Left ventricle myocardium inferior (tissue), 1 donor: ENCODE measurements at places on chromosomes 2 and 18. TPM values are rescaled to one million over a fixed set of nuclear protein-coding genes. Genes with fewer than 3 reads are reported as not detected.

STPG4 gene
- not detected for total RNA-seq

ZNF396 gene
- 0.71 TPM for total RNA-seq

DNA sequence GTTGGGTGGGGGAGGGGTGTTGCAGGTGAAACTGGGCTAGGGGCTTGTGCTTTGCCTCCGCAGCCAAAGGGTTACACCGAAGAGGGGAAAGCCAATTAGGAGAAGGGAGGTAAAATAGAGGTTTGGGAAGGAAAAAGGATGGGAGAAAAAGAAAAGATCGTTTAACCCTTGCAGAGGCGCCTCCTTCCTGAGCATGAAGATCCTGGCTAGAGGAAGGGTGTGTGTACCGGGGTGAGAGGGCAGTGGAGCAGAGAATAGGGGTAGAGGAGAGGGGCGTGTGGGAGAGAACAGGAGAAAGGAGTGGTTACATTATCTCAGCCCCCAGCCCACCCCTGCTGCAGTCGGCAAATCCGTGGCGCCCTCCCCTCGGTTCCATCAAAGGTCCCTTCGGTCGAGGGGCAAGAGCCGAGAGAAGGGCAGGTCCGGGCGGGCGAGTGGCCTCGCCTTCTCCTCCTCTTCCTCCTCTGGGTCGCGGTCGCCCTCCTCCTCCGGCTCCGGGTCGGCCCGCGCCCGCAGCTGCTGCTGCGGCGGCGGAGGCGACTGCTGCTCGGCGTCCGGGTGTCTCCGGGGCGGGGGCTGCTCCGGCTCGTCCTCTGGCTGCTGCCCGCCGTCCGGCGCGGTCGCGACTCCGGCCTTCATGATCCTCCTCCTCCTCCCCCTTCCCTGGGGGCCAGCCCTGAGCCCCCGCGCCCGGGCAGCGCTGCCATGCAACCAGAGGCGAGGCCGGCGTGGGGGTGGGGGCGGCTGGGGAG is 1.1 kb downstream of the MARCHF4 start:
- H3K27me3 ChIP-seq = peaks cover 87% of the 10 kb centered on the region
- H3K4me3 ChIP-seq = peak overlapping the region; percentile 58
- peak overlapping the region; percentile 25 for H3K27ac ChIP-seq
- H3K4me1 ChIP-seq = peaks cover 26% of the 10 kb centered on the region
- no peak for DNase-seq

- H3K27me3 ChIP-seq = no peaks in the 10 kb centered on the region
- no peaks in the 10 kb centered on the region for H3K36me3 ChIP-seq
- H3K4me3 ChIP-seq = peak within 1 kb of the TSS; percentile 85
- peaks cover 72% of the 10 kb centered on the region for H3K4me1 ChIP-seq
- peak; percentile 41 for DNase-seq
These were observed at the start of gene KLF7 for GRCh38 chr2:207165121-207166038. Gene KLF7, minus strand, starts transcription at chr2:207165948. Its CDS starts 380 bp downstream, at chr2:207165568.

- H3K27me3 ChIP-seq = peaks cover 52% of the 10 kb centered on the region
- no peaks in the 10 kb centered on the region for H3K36me3 ChIP-seq
- H3K4me1 ChIP-seq = peaks cover 10% of the 10 kb centered on the region
- no peak overlapping the region for H3K4me3 ChIP-seq
- DNase-seq = no peak
These were observed 75.9 kb downstream of the INHBB start for GRCh38 chr2:120421830-120422175.

DNA sequence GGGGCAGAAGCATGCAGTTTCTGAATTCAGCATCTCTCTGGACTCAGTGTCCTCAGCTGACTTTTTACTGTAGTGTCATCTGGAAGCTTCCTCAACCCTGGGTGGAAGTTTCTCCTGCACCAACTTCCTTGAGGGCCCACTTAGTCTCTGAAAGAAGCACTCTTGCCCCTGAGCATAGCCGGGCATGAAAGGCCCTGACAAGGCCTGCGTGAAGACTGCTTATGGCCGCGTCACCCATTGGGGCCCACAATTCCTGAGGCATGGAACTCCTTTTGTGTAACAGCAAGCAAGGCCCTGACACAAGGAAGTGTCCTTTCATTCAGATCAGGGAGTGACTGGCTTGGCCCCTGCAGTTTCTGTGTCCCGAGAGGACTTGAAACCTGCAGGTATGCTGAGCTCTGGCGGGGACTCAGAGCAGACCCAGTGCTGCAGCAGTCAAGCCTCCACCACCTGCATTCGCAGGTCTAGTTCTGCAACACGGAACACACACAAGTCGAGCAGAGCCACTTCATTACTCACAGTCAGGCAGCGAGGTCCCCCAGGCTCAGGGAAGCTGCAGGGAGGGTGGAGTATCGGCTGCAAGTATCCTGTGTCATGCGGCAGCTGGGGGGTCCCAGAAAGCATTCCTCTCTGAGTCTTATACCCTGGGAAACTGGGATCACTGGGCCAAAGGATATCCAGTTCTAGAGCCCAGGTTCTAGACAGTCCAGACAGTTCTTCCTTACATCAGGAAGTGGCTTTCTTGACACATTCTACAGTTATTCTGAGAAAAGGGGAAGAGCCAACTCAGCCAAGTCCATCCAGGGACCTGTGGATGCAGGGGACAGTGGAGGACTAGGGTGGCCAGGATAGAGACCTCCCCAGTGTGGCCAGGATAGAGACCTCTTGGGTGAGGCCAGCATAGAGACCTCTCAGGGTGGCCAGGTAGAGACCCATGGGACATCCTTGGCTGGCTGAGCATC is 35.6 kb upstream of the PRLH start:
- no peak overlapping the region for H3K27ac ChIP-seq
- DNase-seq = no peak
- H3K4me3 ChIP-seq = no peak overlapping the region
- no peaks in the 10 kb centered on the region for H3K27me3 ChIP-seq

DNA sequence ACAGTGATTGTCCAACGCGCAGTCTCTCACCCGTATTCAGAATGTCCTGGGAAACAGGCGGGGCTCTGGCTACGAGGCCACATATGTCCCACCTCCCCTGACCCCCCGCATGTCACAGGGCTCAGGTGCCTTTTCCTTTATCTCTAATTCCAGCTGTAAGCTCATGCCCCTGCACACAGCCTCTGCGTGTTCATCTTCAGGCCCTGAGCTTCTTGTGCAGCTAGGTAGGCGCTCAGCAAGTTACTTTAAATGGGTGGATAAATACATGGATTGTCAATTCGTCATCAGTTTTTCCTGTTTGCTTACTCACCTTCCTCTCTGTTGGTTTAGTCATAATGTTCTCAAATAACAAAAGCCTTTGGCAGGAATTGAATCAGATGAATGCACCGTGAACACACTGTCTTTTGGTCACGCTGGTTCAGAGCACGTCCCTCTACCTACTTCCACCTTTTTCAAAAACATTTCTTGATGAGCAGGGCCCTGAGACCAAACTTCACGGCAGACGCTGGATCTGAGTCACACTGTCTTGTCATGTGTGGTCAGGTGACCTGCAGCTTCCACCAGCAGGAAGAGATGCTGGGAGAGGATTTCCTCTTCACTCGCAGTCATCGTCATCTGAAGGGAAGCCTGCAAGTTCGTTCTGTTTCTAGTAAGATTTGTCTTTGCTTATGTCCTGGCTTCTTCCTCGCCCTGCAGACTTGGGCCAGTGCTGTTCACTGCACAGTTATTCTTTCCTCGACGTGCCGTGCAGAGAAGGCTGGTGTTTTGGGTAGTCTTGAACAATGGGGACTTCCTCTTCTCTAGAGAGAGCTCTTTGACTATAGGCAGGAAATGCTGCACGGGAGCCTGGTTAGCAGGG is 138.1 kb downstream of the PTGR3 start:
- no peaks in the 10 kb centered on the region for H3K36me3 ChIP-seq
- DNase-seq = no peak
- peaks cover 11% of the 10 kb centered on the region for H3K4me1 ChIP-seq
- peak overlapping the region; percentile 86 for H3K27ac ChIP-seq
